ENCODE measurements at places on chromosomes 5 and 9. TPM values are rescaled to one million over a fixed set of nuclear protein-coding genes. Genes with fewer than 3 reads are reported as not detected.
A peak's percentile ranks its signal among the peaks of the same experiment; 100 is the strongest.

- H3K36me3 ChIP-seq = no peaks in the 10 kb centered on the region
- peak; percentile 17 for DNase-seq
- peaks cover 4% of the 10 kb centered on the region for H3K27me3 ChIP-seq
- H3K27ac ChIP-seq = no peak overlapping the region
Observed at GRCh38 chr9:95515272-95516113, 1.3 kb downstream of the PTCH1 start.

- H3K4me1 ChIP-seq = no peaks in the 10 kb centered on the region
- DNase-seq = no peak
- no peak overlapping the region for H3K4me3 ChIP-seq
- no peaks in the 10 kb centered on the region for H3K27me3 ChIP-seq
- H3K27ac ChIP-seq = no peak overlapping the region
- no peaks in the 10 kb centered on the region for H3K36me3 ChIP-seq
Observed at GRCh38 chr5:31754741-31755675, 116.1 kb downstream of the PDZD2 start.

GRCh38 chr9:973295-973834 is 3.1 kb upstream of the DMRT3 start:
- H3K27me3 ChIP-seq = peaks cover 88% of the 10 kb centered on the region
- no peak overlapping the region for H3K4me3 ChIP-seq
- H3K4me1 ChIP-seq = no peaks in the 10 kb centered on the region
- no peak overlapping the region for H3K27ac ChIP-seq

GRCh38 chr5:165209101-165209727 is 1703.8 kb downstream of the MAT2B start:
- peak; percentile 24 for DNase-seq
- H3K27ac ChIP-seq = no peak overlapping the region
- H3K36me3 ChIP-seq = no peaks in the 10 kb centered on the region
- H3K4me1 ChIP-seq = no peaks in the 10 kb centered on the region

DNA sequence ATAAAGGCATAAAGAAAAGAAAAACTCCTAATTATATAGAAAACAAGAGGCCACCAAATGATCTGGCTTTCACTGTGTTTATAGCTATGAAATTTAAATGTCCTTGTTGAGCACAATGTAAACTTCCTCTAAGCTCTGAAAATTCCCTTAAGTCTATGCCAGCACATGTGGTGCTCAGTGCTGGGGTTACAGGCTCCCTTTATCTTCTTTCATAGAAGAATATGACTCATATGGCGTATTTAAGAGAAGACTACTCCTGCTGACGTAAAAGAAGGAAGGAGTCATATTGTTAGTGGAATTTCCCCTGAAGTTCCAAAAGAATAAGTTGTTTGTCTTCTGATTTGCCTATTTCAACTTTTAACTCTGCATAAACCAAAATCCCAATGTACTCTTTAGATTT is 30.4 kb downstream of the RNF145 start:
- no peaks in the 10 kb centered on the region for H3K27me3 ChIP-seq
- no peak overlapping the region for H3K4me3 ChIP-seq
- peak; percentile 97 for DNase-seq
- H3K27ac ChIP-seq = peak overlapping the region; percentile 90
- peaks cover 30% of the 10 kb centered on the region for H3K4me1 ChIP-seq

- no peak overlapping the region for H3K27ac ChIP-seq
- DNase-seq = no peak
- no peaks in the 10 kb centered on the region for H3K36me3 ChIP-seq
- H3K27me3 ChIP-seq = no peaks in the 10 kb centered on the region
- no peak overlapping the region for H3K4me3 ChIP-seq
Observed at GRCh38 chr5:113176196-113176595, 199.6 kb downstream of the DCP2 start.

The SHISAL2B gene
- not detected for total RNA-seq

The ENDOG gene
- total RNA-seq = 18.0 TPM

The TRAF1 gene
- 2.0 TPM for total RNA-seq

The IFNA2 gene
- not detected for total RNA-seq
